NCI-H187 (cell line): ENCODE measurements at places on chromosomes 11 and 22.

DNA sequence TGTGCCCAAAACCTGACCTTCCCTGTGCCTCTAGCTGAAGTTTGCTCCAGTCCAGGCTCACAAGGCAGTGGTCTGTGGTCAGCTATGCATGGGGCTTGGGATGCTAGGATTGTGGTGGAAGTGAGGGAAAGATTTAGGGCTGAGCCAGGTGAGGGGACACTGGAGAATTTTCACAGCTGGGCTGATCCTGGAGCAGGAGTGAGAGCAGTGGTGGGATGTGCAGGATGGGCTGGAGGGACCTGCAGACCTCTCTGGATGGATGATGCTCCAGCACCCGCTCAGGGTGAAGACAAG lies 23.9 kb upstream of the KDM2A start:
- no peak for DNase-seq

- no peak for DNase-seq
These were observed 224.9 kb downstream of the DSCAML1 start for GRCh38 chr11:117572129-117572528.

- DNase-seq, result no peak
These were observed 53.0 kb downstream of the RASSF10 start for GRCh38 chr11:13062115-13062514.

DNA sequence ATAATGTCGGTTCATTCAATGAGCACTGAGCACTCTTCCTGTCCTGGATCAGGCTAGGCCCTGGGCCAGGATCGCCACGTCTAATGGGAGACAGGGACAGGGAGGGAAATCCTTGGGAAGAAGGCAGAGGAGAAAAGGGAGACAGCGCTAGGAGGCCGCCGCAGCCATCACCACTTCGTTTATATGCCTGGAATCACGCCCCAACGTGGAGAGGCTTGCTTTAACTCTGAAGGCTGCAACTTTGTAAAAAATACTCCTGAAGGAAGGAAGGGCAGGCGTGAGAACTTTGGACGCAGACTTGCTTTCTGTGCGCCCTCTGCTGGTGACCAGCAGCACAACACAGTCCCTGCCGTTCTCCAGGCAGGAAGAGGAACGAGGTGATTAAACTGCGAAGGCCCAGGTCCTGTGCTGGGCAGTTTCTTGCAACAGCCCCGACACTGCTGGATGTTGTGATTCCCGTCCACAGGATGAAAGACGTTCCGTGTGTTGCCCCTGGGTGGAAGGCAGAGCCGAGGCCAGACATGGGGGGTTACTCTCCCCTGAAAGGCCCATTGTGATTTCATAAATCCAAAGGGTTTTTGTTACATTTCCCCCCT lies 22.1 kb downstream of the RIBC2 start:
- peak; percentile 2 for DNase-seq

DNA sequence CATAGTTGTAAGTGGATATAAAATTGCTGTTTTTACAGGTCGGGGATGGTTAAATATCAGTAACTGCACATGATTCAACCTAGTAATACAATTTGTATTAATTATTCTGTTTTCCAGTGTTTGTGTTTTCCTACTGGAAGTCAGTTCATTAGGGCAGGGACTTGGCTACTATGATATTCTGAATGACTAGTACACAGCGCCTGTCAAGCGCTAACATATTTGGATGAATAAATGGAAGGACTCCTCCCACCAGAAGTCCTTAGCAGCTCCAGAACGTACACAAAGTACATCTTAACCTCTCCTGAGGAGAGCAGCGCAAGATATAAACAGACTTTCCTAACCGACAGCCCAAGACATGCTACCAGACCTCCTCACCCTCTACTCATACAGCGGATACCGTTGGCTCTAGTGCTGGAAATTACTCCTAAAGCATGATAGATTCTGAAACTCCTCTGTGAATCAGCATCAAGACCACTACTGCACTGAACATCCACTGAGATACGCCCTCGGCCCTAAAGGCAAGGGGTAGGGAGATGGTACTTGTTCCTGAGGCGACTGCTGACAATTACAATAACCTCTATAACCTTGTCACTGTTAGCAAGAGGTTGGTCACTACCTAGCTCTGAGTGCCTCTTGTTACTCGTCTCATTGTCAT lies 79.1 kb downstream of the RDX start:
- DNase-seq, result no peak

- DNase-seq, result no peak
These were observed 28.9 kb upstream of the DRD2 start for GRCh38 chr11:113504071-113504470.

DNA sequence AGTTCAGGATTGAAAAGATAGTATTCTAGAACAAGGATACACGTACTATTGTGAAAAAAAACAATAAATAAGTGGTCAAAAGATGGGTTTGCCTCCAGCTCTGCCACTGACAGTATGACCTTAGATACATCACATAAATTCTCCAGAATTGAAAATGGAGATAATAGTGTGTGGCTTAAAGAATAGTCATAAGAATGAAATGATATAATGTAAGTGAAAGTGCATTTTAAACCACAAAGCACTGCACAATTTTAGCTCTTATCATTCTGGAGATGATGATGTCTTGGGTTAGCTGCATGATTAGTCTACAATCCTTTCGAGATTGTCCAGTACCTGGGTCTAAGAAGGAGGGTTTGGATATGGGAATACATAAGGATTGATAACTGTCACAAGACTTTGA lies 21.9 kb upstream of the CEP295 start:
- DNase-seq, result no peak

DNA sequence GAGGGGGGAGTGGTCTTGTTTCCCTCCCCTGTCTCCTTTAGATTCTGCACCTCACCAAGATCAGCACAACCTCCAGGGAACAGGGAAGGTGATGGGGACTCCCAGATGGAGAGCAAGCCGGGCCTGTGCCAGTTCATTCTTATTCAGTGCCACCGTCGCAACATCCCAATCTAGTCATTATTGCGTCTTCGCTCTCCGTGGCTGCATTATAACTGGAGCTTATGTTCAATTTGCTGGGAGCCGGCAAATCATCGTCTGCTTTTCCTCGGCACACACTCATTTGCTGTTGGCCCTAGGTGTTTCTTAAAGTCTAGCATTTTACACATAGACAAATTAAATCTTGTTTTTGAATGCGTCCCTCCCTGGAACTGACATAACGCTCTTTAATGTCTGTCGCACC lies 1269.7 kb downstream of the BRD1 start:
- no peak for DNase-seq

GRCh38 chr11:33413301-33413700 lies 156.1 kb downstream of the HIPK3 start:
- DNase-seq, result no peak

DNA sequence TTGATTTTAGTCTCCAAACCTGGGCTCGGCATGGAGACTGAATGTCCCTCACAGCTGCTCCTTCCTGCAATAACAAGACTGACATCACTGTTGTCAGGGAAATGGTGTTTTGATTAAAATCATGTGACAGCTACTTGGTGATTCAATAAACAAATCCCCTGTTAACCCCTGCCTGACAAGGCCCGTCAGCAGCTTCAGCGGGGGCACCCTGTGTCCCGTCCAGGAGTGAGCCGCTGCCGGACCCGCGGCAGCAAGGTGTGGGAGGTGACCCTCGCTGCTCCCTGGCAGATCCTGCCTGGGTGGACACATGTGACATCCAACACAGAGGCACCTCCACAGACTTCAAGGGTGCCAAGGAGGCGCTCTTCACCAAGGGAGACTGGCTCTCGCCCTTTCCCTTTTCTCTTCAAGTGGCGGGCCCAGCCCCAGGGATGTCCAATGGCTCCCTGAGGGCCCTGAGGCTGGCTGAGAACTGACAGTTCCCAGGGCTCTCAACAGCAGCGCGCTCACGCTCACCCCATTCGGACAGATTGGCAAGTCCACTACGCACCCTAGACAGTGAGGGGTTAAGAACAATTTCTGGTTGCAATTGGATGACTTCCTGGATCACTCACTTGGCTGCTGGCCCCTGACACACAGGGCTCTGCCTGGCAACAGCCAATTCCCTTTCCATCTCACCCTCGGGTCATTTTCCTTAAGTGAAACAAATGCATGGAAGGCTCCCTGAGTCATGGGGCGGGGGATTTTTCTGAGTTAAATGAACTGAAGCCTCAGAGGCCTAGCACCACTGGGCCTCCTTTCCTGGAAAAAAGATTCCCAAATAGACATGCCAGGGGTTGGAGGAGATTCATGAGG lies 30.7 kb downstream of the PPP2R1B start:
- DNase-seq, result peak; percentile 14

DNA sequence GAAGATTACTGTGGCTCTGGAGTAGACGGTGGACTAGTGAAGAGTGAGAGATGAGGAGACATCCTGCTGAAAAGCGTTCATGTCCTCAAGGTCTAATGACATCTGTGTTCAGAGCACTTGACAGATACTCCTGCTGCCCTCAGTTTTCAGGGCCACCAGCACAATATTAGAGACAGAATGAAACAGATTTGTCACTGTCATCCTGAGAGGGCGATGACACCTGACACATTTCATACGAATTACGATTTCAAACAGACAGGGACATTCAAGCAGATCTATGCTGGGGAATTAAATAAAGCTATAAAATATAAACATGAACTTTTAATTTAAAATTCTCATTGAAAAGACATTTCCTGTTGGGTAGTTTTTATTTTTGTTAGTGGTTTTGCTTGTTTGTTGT lies 29.1 kb downstream of the SVIP start:
- no peak for DNase-seq

GRCh38 chr11:119728651-119729580 lies at the start of gene NECTIN1:
NECTIN1 (minus strand) TSS chr11:119729200; CDS start chr11:119728553, 647 bp downstream.
- DNase-seq, result peak; percentile 84

DNA sequence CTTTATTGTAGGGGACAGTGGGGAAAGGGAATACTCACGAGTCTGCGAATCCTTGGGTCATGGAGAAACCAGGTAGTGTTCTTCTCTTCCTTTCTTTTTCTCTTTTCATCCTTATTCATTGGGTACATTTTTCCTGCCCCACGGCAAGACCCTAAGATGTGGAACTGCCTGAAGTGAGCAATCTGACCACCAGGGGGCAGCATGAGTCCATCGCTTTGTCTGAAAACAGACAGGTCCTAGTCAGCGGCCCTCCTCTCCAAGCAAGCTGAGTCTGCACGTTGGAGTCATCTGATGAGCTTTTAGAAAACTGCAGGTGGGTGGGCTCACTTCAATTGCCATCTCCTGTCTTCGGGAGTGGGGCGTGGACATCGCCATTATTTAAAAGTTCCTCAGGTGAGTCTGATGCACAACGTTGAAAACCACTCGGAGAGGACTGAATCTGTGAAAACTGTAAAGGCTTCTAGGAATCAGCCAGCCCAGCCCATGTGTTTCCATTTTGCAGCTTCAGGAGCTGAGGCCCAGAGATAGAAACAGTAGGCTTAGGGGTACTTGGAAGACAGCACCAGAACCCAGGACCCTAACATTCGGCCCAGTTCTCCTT lies 34.0 kb upstream of the FBXO3 start:
- DNase-seq, result peak; percentile 71

DNA sequence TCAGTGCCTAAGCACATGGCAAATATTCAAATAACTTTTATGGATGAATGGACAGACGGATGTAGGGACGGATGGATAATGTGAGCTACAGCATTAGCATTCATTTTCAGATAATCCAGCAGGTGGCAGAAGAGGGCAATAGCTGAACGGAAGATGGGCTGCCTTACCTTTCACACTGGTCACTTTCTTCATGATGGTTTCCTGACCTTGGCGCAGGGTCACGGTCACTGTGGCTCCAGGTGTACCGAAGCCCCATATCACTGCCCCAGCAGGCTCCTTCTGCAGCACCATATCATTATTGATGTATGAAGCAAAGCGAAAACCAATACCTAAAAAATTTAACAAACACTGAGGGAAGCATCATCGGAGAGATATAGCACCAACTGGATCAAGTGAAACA lies 4.3 kb downstream of the SIAE start:
- no peak for DNase-seq

GRCh38 chr22:28899199-28899853 lies 16.0 kb downstream of the ZNRF3 start:
- DNase-seq, result no peak

DNA sequence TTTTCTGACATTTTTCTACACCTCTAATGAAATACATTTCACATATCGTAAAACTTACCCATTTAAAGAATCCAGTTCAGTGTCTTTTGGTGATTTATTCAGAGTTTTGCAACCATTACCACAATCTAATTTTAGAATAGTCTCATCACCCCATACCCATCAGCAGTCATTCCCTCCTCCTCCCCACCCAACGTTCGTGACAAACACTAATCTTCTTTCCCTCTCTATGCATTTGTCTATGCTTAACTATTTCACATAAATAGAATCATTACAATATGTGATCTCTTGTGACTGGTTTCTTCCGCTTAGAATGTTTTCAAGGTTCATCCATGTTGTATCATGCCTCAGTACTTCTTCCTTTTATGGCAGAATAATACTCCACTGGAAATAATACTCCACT lies 9.5 kb downstream of the TTC28 start:
- DNase-seq, result no peak

GRCh38 chr11:134468081-134468668 lies 56.1 kb upstream of the B3GAT1 start:
- no peak for DNase-seq

- DNase-seq, result no peak
These were observed 33.7 kb upstream of the USP47 start for GRCh38 chr11:11807811-11808782.

DNA sequence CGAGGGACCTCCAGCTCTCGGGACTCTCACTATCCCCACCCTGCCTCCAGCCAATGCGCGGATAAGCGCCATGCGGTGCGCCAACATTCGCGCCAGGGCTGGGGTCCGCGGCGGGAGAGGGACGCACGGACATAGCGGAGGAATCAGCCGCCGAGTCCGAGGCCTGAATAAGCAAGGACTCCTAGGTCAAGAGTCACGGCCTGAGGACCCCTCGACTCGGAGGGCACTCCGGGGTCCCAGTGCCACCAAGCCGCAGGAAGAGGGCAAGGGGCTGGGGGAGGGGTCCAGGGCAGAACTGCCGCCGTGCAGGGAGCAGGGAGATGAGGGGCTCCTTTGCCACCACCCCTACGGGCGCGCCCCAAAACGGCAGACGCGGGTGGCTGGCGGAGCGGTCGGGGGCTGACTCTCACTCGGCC lies 552 bp downstream of the DSCAML1 start:
- no peak for DNase-seq

DNA sequence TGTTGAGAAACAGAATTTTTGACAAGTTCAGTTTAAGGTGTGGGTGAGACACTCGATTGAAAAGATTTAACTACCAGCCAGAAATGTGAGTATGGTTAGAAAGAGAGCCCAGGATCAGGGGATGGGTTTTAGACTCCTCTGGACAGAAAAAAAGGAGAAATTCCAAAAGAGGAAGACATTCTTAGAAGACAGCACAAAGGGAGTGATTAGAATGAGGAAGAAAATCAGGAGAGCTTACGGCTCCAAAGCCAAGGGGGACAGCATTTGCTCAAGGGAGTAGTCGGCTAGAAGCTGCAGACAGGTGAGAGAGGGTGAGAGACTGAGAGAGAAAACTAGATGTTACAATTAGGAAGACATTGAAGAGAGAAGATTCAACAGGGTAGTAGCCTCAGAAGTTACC lies 166.1 kb downstream of the ADAMTS15 start:
- DNase-seq, result no peak

DNA sequence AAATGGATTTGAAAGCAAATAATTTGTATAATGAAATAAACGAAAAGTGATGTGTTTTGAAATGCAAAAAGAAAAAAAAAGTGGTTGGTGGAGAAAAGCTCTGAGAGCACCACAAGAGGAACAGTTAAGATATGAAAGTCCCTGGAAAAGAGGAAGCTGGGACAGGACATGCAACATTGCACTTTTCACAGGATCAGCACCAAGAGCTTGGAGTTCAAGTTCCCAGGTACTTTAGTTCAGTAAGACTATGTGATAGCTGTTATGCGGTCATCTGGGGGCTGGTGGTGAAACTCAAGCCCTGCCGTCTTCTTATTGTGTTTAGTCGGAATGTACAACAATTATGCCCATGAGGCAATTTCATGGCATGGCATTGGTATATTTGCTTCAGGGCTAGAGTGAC lies 17.1 kb upstream of the MS4A4A start:
- no peak for DNase-seq

- DNase-seq, result peak; percentile 81
These were observed 37.2 kb downstream of the GAS2 start for GRCh38 chr11:22703591-22703990.
